Vagina (tissue), 2 donors: ENCODE measurements at places on chromosomes 4 and X.

- no peak for DNase-seq
Observed at GRCh38 chr4:84504821-84505220, 5.7 kb upstream of the NKX6-1 start.

- DNase-seq = no peak
Observed at GRCh38 chr4:150211799-150212445, 133.7 kb downstream of the DCLK2 start.

GRCh38 chr4:153465615-153466080, 512 bp upstream of the TMEM131L start:
- no peak for DNase-seq

- no peak for DNase-seq
Observed at GRCh38 chrX:53284684-53285447, 3.5 kb upstream of the IQSEC2 start.

GRCh38 chr4:148007792-148008191, 275.9 kb downstream of the ARHGAP10 start:
- no peak for DNase-seq

DNA sequence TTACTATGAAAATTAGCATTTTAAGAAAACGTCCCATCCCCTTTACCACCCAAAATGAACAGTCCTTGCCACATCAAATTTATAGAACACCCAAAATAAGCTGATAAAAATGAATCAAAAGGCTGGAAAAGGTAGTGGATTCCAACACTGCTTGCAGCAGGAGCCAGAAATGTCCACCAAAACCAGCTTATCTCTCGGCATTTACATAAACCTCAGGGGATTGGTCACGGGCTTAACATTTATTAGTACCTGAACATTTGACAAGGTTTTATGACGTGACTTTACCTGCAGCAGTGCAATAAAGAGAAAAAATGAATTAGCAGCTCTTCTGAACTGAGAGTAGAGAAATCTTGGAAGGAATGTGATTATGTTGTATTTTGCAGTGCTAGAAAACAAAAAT, 31.6 kb downstream of the ATP8A1 start:
- no peak for DNase-seq

DNA sequence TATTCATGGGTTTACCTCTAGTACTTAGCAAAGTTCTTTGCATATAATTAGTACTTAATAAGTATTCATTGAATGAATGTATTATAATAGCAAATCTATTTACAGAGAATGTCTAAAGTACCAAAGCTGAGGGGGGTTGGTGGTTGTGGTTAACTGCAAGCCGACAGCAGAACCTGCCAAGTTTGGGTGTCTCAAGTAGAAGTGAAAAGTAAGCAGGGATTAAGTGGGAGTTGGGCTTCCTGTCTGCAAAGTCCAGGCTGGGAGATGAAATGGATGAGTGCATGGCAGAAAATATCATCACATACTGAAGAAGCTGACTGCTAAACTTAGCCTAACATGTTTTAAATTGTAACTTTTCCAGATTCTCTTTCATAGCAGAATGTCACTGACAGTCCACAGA, 169.6 kb downstream of the CAMK2D start:
- no peak for DNase-seq

DNA sequence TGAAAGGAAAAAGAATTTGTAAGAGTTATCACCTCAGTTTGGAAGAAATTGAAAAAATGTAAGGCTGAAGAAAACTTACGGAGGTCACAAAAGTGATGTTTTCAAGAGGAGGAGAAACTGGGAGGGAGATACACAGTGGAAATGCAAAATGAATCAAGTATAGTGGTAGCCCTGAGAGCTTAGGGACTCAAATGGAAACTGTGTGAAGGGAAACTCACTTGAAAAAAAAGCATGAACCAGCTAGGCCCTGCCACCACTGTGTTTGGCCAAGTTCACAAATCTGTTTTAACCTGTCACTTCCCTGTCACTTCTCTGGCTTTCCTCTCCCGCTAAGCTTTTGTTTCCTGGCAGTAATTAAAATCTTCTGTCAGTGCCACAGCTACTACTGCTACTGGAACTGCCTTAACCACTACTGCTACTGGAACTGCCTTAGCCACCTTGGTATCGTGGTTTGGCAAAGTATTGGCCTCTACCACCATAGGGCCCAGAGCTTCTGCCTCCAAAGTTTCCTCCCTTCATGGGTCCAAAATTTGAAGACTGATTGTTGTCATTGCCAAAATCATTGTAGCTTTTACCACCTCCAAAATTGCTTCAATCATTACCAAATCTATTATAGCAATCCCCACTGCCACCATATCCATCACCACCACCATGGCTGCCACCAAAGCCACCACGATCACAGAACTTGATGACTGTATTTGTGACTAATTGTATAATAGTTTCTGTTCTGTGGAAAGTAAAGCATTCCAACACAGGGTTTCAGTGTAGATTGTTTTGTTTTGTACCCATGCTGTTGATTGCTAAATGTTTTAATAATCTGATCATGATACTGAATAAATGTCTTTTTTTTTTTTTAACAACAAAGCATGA, 41.5 kb downstream of the SMARCA5 start:
- DNase-seq = no peak

- no peak for DNase-seq
Observed at GRCh38 chrX:134683351-134684005, 25.2 kb upstream of the PLAC1 start.

- DNase-seq = no peak
Observed at GRCh38 chr4:163269166-163269565, 63.2 kb downstream of the NPY1R start.

GRCh38 chr4:84582302-84582987, 482 bp upstream of the CDS1 start:
- no peak for DNase-seq

- no peak for DNase-seq
Observed at GRCh38 chrX:9148615-9149399, 114.9 kb upstream of the FAM9B start.

DNA sequence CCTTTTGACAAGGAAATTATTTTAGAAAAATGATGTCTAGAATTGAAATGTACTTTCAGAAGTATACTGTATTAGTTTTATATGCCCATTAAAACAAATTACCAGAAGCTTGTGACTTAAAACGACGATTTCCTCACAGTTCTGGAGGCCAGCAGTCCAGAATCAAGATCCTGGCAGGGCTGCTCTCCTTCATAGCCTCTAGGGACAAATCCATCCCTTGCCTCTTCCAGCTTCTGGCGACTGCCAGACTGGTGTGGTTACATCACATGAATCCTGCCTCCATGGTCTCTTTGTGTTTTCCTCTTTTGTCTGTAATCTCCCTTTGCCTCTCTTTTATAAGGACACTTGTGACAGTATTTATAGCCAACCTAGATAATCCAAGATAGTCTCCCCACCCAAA, 97.1 kb downstream of the IQCM start:
- DNase-seq = no peak
